Bone marrow (tissue), 2 donors: ENCODE measurements at places on chromosomes 7 and 10.

- DNase-seq, result no peak
Measured at GRCh38 chr7:21938463-21938862, 7.2 kb downstream of the CDCA7L start.

GRCh38 chr10:52410916-52411315 lies 96.8 kb downstream of the DKK1 start:
- no peak for DNase-seq

DNA sequence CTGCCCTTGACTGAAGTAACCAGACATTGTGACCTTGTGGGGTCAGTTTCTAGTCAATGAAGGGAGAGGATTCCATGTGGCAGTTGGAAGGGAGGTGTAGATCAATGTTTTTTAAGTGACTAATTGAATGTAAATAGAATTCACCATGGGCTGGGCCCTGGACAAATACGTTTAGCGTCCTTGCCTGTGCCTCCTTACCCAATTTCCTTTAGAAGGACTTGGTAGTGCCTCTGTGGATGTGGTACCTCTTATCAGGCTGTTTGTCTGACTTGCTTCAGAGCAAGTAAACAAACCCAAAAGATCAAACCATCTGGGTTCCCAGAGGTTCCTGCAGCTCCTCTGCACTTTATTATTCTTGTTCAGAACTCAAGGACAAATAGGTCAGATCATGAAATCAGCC lies 4.3 kb upstream of the KAT6B start:
- no peak for DNase-seq

- no peak for DNase-seq
Measured at GRCh38 chr10:98128802-98129201, 5.7 kb upstream of the R3HCC1L start.

GRCh38 chr7:57256637-57257375 lies 124.6 kb upstream of the ZNF479 start:
- DNase-seq, result no peak

GRCh38 chr7:156616269-156617202 lies 24.0 kb upstream of the RNF32 start:
- no peak for DNase-seq

DNA sequence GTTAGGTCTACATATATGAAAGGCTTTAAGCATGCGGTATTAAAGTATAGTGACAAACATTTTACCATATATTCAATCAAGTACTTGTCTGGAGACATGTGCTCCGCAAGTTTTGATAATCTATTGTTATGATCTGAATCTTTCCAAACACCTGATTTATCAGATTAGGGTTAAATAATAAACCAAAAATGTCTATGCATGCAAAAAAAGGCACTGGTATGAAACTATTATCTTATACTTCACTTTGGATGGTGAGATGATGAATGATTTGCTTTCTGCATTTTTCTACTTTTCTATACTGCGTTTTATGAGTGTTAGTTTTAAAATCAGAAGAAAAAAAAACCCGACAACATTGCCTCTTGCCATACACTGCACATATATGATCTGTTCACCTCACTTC lies 37.8 kb upstream of the FAM133B start:
- DNase-seq, result no peak

- DNase-seq, result no peak
Measured at GRCh38 chr7:141209454-141209853, 135.6 kb downstream of the TMEM178B start.

- DNase-seq, result no peak
Measured at GRCh38 chr7:2358968-2359527, 4.4 kb downstream of the EIF3B start.

GRCh38 chr10:2791774-2792443 lies 275.4 kb upstream of the PFKP start:
- no peak for DNase-seq

GRCh38 chr7:73308665-73309214 lies at the start of gene NSUN5:
Gene NSUN5 (minus strand): TSS chr7:73308826. CDS start chr7:73308790, 36 bp downstream.
- DNase-seq, result peak; percentile 76

DNA sequence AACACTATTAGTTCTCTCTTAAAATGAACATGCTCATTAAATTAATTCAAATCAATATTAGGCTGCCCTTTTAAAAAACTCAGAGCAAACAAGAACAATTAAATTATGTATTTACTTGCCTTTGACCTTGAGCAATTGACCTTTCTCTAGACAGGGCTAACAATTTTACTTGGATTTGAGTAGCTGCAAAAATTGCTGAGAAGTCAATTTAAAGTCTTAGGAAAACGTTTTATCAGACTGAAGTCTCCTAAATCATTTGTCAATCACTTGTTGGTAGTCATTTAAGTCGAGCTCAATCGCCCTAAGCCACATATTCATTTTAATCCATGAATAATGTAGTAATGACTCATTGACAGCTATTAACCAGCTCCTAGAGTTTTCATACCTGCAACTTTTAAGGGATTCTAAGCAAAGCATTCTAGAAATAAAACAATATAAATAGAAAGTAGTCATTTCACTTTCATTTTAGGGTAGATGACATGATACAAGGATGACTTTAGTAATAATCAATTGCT lies 84.9 kb upstream of the SEC61G start:
- no peak for DNase-seq

- DNase-seq, result peak; percentile 74
Measured at GRCh38 chr7:50962962-50963374, 180.3 kb upstream of the GRB10 start.

DNA sequence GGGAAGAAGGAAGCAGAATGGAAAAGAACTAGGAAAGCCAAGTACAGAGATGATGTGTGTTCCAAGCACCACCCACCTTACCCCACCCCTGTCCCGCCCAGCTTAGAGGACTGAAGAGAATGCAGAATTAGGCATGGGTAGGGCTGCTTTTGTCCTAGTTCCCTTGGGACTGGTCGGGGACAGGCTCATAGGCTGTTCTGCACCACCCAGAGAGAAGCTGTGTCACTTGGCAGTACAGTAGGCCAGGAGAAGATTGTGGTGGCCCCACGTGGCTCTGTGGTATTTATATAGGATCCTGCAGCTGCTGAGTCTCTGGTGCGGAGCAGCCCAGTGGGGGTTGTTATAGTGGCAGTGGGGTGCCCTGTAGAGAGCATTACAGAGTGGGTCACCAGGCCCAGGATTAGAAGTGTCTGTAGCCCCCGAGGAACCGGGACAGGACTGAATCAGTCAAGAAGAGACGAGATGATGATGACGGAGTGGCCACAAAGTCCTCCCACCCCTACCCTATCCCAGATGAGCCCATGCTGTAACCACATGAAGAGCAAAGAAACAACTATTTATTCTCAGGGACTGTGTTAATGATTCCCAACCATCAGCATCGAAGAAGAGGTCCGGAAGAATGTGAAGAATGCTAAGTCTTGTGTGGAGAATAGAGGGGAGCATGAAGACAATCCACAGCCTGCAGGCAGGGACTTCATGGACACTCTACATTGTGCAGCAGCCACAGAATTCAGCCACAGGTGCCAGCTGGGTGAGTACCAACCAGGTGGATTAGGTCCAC lies 88.9 kb downstream of the C1GALT1 start:
- DNase-seq, result no peak

DNA sequence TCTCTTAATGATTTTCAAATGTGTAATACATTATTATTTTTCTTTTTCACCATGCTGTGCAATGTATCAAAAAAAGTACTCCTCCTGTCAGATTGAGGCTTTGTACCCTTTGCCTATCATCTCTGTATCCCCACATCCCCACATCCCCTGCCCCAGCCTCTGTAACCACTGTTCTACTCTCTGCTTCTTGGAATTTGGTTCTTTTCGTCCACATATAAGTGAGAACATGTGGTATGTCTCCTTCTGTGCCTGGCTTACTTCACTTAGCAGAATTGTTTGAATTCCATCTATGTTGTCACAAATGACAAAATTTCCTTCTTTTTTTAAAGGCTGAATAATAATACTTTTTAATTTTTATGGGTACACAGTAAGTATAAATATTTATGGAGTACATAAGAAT lies 13.8 kb downstream of the TAF3 start:
- no peak for DNase-seq

DNA sequence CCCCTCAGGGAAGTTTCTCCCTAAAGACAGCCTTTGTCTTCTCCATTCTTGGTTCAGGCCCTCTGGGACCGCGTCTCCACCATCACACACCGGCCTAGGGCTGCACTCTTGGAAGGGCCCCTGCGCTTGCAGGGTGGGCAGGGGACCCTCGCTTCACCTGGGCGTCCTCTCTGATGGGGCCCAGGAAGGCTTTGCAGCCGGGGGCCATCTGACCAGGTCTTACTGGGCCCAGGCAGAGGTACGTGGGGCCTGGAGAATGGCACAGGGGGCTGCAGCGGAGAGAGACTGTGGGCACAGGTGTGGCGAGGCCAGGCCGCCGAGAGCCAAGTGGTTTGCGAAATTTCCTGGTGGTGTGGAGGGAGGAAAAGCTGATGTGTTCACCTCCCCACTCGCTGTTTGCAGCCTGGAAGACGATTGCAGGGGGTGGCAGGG lies 44.4 kb downstream of the ALOX5 start:
- no peak for DNase-seq

- no peak for DNase-seq
Measured at GRCh38 chr7:96238474-96238873, 83.4 kb downstream of the SLC25A13 start.

- no peak for DNase-seq
Measured at GRCh38 chr10:576130-576465, 113.4 kb downstream of the DIP2C start.

- DNase-seq, result no peak
Measured at GRCh38 chr10:129329385-129330055, 137.5 kb upstream of the MGMT start.

DNA sequence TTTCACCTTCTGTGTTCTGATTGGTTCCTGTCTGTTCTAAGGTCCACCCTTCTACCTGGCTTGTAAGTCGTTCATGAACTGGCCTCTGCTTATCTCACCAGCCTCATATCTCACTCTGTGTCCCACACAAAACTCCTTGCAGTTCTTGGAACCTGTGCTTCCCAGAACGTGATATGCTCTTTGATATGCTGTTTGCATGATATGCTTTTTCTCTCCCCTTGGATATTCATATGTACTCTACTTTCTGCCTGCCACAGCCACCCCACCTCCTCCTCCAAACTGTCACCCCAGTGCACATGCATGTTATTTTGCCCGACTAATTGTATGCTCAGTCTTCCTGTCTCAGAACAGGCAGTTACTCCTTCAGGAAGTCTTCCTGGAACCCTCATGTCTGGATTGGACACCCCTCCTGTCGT lies 1.9 kb upstream of the ITPRIP start:
- no peak for DNase-seq

DNA sequence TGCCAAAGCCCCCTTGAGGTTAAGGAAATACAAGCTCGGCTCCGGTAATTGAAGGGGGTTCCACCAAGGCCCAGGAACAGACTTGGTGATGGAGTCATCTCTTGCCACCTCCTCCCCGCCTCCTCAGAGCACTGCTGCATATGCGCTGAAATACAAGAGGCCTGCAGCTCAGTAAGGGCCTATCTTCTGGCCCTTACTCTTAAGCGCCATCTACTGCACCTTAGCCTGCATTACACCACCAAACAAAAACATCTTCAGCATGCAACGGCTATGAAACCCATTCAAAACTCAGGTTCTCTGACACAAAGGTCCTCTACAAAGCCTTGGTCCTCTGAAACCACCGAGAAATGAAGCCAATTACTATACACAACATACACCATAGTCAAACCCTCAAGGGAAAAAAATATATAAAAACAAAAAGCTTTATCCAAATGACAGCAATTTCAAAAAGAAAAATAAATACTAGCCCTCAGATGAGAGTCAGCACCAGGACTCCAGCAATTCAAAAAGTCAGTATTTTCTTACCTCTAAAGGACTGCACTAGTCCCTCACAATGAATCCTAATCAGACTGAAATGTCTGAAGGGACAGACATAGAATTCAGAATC lies 176.8 kb upstream of the TBX20 start:
- DNase-seq, result no peak

DNA sequence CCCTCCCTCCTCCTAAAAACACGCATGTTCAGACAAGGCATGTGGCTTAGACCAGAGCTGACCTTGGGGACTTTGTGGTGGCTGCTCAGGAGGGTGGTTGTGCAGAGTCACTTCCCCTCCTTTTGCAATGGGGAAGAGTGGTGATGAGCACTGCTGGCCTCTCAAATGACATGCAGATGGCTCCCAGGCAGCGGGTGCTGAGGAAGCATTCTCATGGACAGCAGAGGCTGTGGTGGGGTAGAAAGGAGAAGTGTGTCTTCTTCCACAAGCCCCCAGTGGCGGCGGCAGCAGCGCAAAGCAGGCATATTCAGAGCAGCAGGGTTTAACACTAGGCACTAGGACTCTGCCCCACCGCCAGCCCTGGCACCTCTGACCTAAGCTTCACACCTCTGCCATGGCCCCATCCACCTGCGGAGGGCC lies 105.9 kb upstream of the ANLN start:
- peak; percentile 56 for DNase-seq

DNA sequence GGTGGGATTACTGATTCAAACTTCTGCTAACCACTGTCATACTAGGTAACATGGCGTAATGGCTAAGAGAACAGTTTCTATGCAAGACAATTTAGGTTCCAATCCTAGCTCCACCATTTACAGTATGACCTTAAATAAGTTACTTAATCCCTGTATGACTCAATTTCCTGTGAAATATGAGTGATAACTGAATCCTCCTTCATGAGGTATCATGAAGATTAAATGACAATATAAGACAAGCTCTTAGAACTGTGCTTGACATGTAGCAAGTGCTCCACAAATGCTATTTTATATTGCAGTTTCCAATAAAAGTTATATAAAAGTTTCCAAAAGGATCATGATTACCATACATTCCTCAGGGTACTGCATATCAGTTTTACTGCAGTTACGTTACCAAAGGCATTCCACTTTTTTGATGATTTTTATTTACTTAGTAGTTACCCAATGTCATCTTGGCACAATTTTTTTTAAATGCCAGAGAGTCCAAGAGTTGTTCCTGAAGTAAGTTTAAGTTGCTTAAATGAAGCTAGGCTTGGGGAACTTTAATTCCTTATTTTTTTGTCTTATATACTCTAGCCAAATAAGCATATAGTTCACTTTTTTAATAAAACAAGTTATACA lies 7.1 kb downstream of the DOCK4 start:
- DNase-seq, result no peak

DNA sequence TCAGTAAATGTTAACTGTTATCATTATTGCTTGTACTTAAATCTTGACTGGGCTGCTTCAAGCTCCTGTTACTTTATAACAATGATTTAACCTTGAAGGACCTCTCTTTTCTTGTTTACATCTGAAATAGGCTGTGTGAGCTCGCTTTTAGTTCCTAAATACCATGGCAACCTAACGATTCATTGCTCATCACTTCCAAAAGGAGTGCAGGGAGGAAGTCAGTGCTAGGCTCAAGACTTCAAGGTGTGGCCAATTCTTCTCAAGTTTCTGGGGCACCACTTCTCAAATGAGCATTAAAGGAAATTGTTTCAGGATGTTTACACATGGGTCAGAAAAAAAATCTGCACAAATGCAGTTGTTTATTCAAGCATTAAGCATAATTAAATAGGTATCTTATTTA lies 284.2 kb downstream of the MTERF1 start:
- DNase-seq, result no peak

GRCh38 chr7:130560972-130561371 lies 69.1 kb downstream of the MEST start:
- DNase-seq, result no peak
